ENCODE measurements at places on chromosomes 3 and 15. TPM values are rescaled to one million over a fixed set of nuclear protein-coding genes. Genes with fewer than 3 reads are reported as not detected.

MUC4 gene
- 11.1 TPM for total RNA-seq

DNA sequence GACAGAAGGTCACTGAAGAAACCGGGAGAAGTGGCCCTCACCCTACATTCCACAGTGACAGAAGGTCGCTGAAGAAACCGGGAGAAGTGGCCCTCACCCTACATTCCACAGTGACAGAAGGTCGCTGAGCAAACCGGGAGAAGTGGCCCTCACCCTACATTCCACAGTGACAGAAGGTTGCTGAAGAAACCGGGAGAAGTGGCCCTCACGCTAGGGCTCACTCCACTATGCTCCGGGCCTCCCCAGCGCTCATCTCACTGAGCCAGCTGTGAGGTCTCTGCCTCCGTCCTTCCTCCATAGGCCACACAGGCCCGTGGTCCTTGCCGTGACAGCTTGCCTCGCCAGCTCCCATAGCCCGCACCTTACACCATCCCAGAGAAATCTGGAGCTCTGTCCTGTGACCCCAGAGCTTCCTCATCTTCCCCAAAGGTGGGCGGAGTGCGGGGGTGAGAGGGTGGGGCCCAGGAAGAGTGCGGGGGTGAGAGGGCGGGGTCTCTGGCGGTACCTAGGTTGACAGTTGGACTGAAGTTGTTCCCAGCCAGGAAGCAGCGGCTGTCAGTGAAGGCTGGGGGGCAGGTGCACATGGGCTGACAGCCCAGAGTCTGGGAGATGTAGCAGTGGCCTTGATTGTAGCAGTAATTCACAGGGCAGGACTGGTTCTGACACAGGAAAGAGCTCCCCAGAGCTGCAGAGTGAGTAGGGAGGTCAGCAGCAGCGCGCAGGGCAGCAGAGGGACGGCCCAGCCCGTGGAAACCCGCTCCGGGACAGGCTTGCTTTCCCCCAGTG, 32.0 kb downstream of the MUC20 start:
- no peaks in the 10 kb centered on the region for H3K36me3 ChIP-seq
- H3K27me3 ChIP-seq: no peaks in the 10 kb centered on the region
- no peak overlapping the region for H3K27ac ChIP-seq

DNA sequence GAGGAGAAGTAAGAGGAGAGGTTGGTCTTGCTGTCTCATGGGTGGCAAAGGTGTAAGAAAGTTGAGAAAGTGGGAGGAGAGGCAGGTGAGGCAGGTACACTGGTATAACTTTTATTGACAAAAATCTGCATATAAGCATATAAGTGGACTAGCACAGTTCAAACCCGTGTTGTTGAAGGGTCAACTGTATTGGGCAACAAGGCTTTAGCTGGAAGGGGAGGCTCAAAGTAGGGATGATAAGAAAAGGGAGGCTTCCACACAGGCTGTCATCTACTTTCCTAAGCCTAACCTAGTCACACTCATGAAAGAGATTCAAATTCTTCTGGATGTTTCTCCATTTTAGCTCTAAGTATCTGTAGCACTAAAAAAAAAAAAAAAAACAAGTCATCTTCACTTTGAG, 188.1 kb upstream of the SEMA6D start:
- H3K27me3 ChIP-seq: no peaks in the 10 kb centered on the region
- no peaks in the 10 kb centered on the region for H3K36me3 ChIP-seq
- H3K27ac ChIP-seq: no peak overlapping the region
- no peak overlapping the region for H3K4me3 ChIP-seq

- no peak overlapping the region for H3K27ac ChIP-seq
- peaks cover 7% of the 10 kb centered on the region for H3K27me3 ChIP-seq
- no peak for DNase-seq
- no peaks in the 10 kb centered on the region for H3K36me3 ChIP-seq
Observed at GRCh38 chr3:42377681-42378080, 32.7 kb downstream of the LYZL4 start.

- H3K4me1 ChIP-seq: peaks cover 60% of the 10 kb centered on the region
- H3K36me3 ChIP-seq: no peaks in the 10 kb centered on the region
- H3K27me3 ChIP-seq: no peaks in the 10 kb centered on the region
- H3K27ac ChIP-seq: peak overlapping the region; percentile 99
- no peak for DNase-seq
Observed at GRCh38 chr3:160564949-160565441, 376 bp downstream of the KPNA4 start.

DNA sequence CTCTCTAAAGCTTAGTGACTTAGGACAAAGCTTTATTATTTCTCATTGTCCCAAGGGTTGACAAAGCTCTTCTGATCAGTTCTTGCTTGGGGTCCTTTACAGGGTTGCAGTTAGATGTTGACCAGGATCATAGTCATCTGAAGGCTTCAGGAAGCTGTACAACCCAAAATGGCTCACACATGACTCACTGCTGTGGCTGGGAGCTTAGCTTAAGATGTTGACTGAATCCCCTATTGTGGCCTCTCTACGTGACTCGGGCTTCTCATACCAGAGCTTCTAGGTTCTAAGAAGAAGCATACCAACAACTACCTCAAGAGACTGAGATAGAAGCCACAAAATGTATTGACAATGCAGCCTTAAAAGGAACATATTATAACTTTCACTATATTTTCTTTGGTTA, 569.6 kb upstream of the ROBO2 start:
- H3K4me3 ChIP-seq: no peak overlapping the region
- no peak overlapping the region for H3K27ac ChIP-seq
- no peaks in the 10 kb centered on the region for H3K4me1 ChIP-seq
- DNase-seq: no peak
- no peaks in the 10 kb centered on the region for H3K27me3 ChIP-seq

DNA sequence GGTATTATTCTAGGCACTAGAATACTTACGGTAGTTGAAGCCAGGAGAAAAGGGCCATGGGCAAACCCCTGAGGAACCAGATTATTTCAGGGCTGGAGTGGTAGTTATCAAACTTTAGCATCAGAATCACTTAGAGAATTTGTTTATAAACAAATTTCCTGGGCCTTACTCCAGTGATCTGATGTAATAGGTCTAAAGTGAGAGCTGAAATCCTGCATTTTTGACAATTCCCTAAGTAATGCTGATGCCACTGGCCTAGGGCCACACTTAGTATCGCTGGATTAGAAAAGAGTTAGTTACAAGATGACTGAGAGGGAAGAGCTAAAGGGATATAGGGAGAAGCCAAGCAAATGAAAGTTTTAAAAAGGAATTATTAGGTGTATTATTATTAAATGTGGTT, 412.5 kb upstream of the THRB start:
- H3K36me3 ChIP-seq: no peaks in the 10 kb centered on the region
- no peak overlapping the region for H3K27ac ChIP-seq
- no peaks in the 10 kb centered on the region for H3K27me3 ChIP-seq
- H3K4me3 ChIP-seq: no peak overlapping the region
- H3K4me1 ChIP-seq: no peaks in the 10 kb centered on the region

ISLR2 gene
- total RNA-seq: not detected

DNA sequence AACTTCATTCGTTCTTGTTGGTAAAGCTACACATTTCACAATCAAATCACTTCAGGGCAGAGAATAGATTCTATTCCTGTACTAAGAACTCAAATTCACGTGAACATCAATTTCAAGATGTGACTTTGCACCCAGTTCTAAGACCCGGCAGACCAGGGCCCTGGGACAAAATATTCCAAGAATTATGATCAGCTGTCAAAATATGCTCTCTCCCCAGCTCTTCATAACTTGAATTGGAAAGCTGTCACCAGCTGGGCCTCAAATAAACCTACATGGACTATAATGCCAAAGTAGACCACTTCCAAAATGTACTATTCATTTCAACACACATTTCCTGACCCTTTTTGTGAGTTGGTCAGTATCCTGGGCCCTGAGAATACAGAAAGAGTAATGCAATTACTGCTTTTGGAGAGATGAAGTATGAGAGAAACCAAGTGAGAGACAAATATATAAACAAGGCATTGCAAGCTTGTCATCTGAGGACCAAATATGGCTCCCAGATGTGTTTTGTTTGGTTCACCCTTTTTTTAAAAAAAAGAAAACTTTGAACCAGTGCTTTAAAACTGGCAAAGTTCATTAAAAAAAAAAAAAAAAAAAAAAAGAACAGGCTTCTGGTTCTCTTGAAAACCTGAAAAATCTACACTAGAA, 14.9 kb downstream of the MAGI1 start:
- H3K36me3 ChIP-seq: no peaks in the 10 kb centered on the region
- H3K4me3 ChIP-seq: no peak overlapping the region
- H3K27me3 ChIP-seq: no peaks in the 10 kb centered on the region
- no peak overlapping the region for H3K27ac ChIP-seq

DNA sequence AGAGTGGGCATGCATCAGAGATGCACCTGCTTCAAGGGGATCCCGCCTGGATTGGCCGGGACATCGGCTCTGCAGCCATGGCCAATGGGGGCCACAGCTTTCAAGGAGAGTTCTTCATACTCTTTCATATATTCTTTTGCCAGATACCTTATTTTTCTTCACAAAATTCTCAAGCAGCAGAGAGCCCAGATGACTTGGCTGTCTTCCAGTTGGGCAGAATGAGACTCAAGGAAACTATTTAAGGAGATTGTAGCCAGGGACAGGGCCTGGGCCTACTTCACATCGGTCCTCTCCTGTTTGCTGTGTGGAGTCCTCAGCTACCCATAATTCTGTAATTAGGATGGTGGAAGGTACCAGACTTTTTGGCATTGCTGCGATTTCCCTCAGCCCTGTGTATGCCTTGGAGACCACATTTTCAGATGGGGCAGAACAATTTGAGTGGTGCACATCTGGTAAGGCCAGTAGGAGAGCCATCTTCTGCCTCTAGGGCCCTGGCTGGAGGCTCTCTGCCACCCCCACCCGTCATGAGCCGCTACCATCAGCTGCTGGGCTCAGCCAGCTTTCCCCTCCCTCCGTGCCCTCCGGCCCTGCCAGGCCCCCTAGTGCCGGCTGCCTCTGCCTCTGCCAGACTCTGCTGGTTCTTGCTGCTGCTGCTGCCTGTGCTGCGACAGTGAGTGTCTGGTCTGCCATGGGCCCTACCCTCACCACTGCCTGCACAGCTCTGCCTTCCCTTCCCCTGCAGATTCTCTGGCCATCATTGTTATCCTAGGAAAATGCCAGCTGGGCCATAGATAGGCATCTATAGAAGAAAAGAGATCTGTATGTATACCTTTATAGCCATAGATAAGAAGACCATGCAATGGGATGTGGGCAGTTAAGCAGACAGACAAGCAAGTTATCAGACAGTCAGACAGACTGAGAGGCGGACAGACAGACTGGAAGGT, 6.7 kb downstream of the PLIN1 start:
- H3K27ac ChIP-seq: no peak overlapping the region
- H3K4me1 ChIP-seq: peaks cover 4% of the 10 kb centered on the region
- no peak overlapping the region for H3K4me3 ChIP-seq
- no peaks in the 10 kb centered on the region for H3K36me3 ChIP-seq

DNA sequence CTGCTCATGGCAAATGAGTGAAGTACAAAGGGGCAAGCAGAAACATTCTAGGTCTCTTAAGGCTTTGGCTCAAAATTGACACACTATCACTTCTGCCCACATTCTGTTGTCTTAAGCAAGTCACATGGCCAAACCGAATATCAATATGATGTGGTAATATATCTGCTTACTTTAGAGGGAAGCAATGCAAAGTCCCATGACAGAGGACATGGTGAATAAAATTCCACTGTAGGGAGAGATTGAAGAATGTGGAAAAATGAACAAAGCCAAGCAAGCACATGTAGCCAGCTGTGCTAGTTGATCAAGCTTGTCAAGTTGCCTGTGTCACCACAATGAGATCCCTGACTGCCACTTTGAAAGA, 11.2 kb upstream of the TBC1D5 start:
- H3K27ac ChIP-seq: no peak overlapping the region
- DNase-seq: no peak
- no peaks in the 10 kb centered on the region for H3K36me3 ChIP-seq
- H3K27me3 ChIP-seq: no peaks in the 10 kb centered on the region
- no peak overlapping the region for H3K4me3 ChIP-seq

DNA sequence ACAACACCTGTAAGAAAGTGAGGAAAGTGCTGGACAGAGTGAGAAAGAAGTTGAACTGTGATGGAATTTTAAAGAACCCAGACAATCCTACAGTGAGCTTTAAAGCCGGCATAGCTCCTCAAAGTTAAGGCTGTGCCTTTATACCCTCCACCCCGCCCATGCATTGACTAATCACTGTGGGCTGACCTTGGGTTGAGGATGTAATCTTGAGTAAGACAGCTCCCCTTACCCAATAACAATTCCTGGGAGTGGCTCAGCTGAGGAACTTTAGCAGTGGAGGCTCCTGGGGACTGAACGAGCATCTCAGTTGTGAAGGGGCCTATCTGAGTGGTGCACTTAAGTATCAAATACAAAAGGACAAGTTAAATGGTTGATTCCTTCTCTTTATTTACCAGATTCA, 35.7 kb upstream of the ZNF770 start:
- H3K36me3 ChIP-seq: no peaks in the 10 kb centered on the region
- H3K27ac ChIP-seq: no peak overlapping the region
- H3K27me3 ChIP-seq: no peaks in the 10 kb centered on the region
- no peak overlapping the region for H3K4me3 ChIP-seq

CDHR4 gene
- total RNA-seq: not detected

Data from esophagus squamous epithelium (tissue), 5 donors.